NCI-H146 (cell line): ENCODE measurements at places on chromosomes 16 and 17.

GRCh38 chr16:82042846-82043245 lies 7.8 kb downstream of the HSD17B2 start:
- DNase-seq = no peak

- DNase-seq = no peak
Observed at GRCh38 chr17:588519-588918, 126.1 kb downstream of the VPS53 start.

- DNase-seq = no peak
Observed at GRCh38 chr17:82933911-82934310, 94.1 kb upstream of the ZNF750 start.

GRCh38 chr16:83568345-83568744 lies 239.4 kb upstream of the HSBP1 start:
- DNase-seq = no peak

- DNase-seq = peak; percentile 97
Observed at GRCh38 chr17:42659079-42659931, at the start of gene TUBG2. Gene TUBG2, plus strand, starts transcription at chr17:42659284. Its CDS starts 220 bp downstream, at chr17:42659504.

GRCh38 chr16:15523092-15523541 lies 88.7 kb downstream of the BMERB1 start:
- no peak for DNase-seq

DNA sequence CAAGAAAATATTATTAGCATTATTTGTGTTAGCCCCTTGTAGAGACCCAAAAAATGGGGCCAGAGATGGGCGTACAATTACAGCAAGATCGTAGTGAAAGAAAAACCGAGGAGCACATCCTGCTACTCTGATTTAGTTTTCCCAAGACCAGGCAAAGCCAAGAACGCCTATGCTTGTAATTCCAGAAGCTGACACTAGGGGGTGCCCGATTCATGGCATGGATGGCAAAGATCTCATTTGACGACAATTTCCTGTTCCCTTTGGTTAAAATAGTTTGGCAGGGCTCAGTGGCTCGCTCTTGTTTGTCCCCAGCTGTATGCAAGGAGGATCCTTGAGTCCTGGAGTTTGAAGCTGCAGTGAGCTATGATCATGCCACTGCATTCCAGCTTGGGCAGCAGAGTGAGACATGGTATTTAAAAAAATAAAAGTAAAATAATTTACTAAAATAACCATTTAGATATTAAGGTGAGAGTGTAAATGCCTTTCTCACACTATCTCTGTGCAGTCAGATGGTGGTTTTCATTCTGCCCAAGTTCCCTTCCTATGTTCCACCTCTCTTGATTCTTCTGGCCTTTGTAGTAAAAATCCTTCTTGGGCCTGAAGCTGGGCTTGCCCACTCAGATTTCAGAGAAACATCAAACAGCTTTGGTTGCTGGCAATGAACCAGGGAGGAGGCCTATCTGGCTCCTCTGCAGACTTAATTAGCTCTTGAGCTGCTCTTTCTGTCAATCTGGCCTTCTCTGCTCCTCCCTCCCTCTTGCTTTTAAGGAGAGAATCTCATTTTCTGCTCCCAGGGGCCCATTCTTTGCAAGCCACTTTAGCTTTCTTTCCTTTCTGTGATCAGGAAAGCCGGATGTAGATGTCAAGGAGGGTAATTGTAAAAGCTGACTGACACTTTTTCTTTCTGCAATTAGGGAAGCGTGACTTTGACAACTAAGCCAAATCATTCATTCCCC lies 31.2 kb downstream of the TMEM238L start:
- no peak for DNase-seq

DNA sequence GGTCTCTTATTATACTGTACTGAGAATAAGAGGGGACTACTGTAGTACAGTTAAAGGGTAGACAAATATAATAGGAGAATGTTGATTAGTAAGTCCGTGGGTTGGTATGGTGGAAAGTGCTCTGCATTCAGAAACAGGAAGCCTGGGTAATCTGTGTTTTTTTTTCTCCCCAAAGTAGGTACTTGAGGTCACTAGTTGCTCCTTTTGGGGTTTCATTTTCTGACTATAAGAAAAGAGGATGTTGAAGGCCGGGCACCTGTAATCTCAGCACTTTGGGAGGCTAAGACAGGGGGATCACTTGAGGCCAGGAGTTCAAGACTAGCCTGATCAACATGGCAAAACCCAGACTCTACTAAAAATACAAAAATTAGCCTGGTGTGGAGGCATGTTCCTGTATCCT lies 42.0 kb upstream of the MMD start:
- no peak for DNase-seq

GRCh38 chr16:86477642-86478041 lies 32.7 kb upstream of the FOXF1 start:
- no peak for DNase-seq

GRCh38 chr16:50842589-50842988 lies 100.7 kb downstream of the CYLD start:
- DNase-seq = no peak

DNA sequence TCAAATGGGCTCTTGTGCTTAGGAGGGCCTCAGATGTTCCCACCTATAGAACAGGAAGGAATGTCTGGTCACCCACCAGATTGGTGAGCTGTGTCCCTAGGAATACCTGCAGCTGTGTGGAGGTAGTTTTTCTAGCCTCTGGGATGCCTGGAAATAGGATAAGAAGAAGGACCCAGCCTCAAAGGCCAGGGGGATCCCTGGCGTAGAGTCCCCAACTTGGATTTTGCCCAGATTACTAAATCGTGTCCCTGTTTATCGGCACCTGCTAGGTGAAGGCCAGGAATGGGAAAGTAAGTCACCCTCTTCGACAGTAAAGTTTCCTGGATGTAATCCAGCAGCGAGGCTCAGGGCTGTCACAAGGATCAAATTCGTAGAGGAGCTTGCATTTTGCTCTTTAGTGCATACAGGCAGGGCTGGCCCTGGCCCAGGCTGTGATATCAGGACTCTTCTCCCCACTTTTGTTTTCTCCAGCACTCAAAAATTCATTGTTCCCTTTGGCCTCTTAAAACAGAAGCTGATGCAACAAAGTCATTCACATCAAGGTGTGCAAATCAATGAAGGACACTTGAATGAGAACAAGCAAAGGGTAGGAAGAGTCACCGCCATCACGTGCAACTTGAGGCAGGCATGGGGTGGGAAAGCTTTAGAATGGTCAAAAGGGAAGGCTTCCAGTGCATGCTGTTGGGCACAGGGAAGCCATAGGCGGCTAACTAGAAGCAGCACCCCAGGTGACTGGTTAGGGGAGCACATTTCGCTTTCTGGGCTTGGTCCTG lies 7.5 kb downstream of the SLC13A2 start:
- no peak for DNase-seq

DNA sequence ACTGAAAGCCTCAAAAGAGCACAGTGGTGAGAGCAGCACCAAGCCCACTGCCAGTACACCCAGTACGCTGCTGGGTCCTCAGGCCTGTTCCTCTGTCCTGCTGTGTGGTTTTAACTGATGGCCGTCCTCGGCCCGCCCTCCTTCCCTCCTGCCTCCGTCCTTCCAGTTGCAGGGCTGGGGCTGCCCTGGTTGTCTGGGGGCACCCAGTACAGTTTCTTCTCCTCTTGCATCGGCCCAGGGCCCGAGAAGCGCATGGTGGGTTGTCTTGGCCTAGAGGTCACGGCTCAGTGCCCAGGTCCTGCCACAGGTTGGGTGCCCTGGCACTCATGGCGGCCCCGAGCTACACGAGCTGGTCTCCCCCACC lies 70.8 kb upstream of the KCTD5 start:
- no peak for DNase-seq

DNA sequence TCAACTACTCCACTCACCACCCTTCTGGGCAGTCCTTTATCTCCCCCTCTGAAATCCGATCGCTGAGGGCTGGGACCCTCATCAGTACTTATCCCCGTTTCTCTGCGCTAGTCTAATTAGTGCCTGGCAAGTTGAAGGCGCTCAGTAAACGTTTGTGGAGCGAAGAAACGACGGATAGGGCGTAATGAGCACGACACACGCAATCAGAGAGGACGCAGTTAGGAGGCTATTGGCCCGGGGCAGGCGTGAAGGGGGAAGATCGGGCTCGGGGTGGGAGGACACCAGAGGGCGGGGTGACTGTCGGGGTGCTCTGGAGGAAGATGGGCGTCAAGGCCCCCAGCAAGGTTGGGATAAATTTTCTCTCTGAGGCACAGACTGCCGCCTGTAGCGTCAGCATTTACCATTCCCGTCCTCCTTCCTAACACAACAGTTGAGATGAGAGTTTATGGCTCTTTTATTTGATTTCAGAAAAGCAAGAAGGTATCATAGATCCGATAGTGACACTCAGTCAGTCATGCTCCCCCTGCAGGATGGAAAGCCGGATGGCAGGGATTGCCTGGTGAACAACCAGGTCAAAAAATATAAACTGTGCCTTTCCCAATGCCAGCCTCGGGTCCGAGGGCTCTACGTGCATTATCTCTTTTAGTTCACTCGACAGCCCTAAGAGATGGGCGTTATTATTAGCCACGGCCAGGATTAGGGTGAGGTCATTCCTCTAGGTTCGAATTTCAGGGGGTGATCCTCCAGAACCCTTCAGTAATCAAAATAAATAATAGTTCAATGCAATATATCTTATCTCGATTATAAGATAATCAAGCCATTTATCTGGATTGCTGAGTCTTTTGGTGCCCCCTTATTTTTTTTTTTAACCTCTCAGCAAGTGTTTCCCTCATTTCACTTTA lies 9.5 kb upstream of the ARL4D start:
- peak; percentile 63 for DNase-seq

DNA sequence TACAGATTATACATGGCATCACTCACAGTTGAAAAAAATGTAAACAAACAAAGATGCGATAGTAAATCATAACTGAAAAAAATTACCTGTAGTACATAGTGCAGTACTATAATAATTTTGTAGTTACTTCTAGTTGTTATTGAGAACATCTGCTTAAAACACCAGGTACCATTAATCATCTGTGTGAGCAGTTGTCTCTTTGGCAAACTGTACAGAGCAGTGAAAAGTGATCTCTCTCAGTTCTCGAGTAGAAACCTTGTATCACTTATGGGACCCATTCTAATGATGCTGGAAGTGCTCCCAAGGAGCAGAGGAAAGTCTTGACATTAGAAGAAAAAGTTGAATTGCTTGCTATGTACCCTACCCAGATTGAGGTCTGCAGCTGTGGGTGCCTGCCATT lies 8.9 kb upstream of the TENT4B start:
- no peak for DNase-seq

DNA sequence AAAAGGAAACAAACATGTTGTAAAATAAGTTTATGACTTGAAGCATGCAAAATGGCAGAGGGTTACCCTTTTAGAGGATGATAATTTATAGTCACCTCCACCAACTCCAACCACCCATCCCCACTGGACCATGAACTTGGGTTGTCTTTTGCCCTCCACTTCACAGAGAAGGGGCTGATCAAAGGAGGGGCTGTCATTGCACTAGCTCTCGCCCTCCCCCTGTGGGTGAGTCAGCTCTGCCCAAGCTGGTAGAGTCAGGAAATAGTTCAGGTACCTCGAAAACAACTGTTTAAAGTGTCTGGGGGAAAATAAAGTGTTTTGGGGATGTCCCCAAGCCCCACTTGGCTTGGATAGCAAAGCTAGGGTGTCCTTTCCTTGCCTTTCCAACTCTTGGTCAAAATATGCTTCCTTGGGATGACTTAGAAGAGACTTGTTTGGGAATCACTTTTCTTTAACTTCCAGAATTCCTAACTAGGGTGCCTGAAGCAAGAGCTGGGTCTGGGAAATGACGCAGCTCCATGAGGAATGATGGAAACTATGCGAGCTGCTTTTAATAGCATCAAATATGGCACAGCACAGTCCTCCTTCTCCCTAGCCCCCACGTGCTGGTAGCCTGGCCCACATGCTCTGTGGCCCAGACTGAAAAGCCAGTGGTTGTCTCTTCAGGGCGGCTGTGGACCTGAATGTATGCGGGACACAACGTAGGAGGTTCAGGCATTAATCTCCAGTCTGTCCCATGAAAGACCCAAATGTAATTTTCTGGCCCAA lies 40.7 kb downstream of the TBX4 start:
- DNase-seq = no peak

DNA sequence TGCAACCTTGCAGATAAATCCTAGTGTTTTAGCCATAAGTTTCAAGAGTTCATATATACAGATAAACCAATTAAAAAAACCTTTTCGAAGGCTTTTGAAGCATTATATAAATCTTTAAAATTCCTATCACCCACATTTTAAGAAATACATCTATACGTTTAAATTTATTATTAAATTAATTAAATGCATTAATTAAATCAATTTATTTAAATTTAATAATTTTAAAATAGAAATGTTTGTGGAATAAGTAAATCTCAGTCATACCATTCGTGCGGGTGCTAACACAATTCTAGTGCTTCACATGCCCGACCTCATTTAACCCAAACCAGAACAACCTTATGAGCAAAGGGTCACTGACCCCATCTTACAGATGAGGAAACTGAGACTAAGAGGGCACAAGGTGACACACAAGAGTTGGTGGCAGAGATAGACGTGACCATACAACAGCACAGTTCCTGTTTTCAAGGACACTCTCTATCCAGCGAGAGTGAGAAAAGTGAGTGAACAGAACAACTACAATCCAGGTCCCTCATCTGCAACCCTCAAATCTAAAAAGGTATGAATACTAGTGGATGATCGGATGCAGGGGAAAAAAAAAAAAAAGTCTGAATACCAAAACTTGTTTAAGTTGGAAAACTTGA lies 1.4 kb downstream of the NSMCE1 start:
- no peak for DNase-seq

DNA sequence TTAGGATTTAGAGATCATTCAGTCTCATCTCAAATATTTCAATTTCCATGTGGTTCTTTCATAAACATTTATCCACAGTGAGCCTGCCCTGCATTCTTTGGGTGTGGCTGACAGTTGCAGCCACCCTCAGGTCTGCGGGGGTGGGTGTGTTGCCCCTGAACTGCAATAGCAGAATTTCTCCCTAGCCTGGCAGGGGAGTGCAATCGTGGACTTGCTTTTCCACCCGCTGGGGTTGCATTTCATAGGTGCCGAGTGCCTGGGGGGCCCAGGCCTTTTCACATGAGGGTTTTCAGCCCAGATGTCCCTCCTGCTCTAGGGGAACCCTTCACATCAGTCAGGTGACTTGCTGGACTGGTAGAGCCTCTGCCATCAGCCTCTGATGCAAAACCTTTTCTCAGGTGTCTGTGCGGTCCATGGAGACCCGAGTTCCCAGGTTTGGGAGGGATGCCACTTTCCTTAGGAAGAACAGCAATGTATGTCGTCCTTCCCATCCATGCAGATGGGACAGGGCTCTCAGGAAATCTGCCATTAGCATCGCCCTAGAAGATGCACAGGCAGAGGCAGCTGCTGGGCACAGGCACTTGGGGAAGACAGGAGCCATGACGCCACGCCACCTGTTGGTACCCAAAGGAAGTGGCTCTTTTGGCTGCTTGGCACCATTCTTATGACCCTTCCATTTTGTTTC lies 2.4 kb upstream of the USP36 start:
- DNase-seq = peak; percentile 67

DNA sequence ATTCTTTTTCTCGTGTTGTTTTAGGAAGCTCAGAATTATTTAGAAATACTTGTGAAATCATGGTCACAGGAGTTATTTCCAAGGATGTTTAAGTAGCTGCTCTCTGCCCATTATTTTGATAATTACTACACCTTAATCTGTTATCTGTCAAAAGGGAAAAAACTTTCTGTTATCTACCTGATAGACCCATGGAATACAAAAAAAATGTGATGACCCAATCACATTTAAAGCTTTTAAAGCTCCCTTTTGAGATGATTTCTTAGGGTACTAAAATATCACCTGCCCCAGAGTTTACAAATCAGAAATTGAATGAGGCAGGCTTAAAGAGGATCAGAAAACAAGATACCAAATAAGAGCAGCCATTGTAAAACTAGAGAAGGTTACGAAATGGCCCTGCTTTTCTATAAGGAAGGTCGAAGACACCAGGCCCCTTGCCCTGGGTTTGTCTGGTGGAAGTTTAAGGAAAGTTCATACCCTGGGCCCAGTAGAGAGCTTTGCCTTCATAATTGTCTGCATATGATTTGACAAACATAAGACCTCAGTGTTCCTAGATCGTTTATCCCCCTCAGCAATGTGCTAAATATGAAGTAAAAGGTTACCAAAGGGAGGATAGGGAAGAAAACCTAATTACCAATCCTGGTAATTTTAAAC lies 149.9 kb upstream of the TBX2 start:
- DNase-seq = no peak
